ENCODE measurements at places on chromosomes 16 and 17.

DNA sequence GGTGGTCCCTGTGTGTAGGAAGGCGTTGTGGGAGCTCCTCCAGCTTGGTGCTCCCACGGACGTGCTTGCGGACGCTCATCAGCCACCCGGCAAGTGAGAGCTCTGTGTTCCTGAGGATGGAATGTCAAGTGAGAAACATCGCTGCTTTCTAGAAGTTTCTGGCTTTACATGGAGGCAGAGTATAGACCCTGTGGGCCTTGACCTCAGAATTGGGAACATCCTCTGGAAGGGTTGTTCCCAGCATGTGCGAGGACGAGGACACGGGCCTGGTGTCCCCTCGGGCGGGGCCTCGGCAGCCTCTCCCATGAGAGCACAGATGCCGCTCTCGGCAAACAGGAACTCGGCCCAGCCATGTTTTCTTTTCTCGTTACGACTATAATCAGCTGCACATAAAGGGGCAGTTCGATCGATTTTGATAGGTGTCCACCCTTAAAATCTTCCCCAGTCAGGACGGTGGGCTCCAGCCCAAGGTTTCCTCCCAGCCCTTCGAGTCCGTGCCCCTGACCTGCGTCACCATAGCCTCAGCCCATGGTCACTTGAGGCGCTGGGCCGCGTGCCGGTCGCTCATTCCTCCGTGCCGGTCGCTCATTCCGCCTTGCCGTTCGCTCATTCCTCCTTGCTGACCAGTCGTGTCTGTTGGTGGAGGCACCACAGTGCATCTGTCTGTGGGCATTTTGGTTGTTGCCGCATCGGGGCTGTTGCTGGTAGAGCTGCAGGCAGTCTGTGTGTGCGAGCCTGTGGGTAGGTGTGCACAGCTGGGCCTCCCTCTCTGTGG lies 91.3 kb upstream of the ZNF750 start:
- DNase-seq: no peak

GRCh38 chr17:39219647-39220154 lies 6.0 kb downstream of the STAC2 start:
- no peak for DNase-seq

GRCh38 chr17:78736526-78737079 lies 45.5 kb downstream of the CYTH1 start:
- no peak for DNase-seq

DNA sequence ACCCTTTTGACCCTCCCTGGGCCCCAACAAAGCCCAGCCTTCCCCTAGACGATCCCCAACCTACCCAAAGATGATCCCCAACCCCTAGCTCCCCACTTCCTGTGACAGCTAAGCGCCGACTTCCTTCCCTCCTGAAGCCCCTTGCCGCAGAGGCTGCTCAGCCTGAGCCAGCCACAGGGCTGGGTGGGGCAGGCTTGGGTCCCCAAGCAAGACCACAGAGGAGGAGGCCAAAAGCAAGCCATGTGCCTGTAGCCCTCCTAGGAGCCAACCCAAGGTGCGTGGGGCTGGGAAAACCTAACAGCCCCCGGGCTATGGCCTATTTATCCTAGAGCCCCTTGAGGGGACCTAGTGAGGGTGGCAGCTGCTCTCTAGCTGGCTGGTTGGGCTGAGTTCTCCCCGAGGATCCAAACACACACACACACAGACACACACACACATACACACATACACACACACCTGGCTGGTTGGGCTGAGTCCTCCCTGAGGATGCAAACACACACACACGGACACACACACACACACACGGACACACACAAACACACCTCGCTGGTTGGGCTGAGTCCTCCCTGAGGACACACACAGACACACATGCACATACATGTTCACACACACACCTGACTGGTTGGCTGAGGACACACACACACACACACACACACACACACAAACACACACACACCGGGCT lies 4.8 kb downstream of the ARRB2 start:
- no peak for DNase-seq

DNA sequence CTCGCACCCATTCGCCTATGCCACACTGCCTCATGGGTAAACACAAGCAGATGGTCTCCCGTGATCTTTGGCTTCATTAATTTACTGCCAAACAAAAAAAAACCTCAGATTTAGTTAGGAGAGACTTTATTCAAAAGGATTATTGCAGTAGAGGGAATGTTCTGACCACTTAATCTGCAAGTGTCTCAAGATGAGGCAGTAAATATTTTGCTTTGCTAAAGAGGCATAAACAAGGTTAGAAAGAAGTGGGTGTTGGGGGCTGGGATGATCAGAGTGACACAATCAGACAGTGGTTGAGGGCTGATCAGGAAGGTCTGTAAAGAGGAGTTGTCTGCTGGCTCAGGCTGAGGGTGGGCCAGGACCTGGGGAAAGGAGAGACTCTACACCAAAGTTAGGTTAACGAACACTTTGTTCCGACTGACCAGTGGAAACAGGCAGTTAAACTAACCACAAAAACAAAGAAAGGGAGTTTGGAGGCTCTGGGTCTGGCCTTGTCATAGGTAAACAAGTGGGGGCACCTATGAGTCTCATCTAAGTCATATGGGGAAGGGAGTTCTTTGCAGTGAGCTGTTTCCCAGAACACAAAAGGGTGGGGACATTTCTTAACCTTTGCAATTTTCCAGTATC lies 28.5 kb downstream of the HSD17B2 start:
- no peak for DNase-seq

DNA sequence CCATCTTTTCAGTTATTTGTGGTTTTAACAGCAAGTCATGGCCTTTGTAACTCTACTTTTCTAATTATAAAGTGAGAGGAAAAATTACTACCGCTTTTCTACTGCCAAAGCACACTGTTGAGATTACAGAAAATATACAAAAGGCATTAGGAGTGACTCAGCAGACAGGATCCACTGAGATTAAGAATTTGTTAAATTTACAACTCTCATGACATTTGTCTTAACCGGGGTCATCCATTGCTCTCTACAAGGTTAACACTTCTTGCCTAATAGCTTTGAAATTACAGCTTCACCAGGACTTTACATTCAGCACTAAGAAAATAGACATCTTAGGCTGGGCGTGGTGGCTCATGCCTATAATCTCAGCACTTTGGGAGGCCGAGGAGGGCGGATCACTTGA lies 93.4 kb downstream of the SSH2 start:
- no peak for DNase-seq
